ENCODE measurements at places on chromosomes 2 and 18. TPM values are rescaled to one million over a fixed set of nuclear protein-coding genes. Genes with fewer than 3 reads are reported as not detected.
A peak's percentile ranks its signal among the peaks of the same experiment; 100 is the strongest.

The PSMA8 gene
- total RNA-seq: 0.60 TPM

The RNU2-63P gene
- total RNA-seq: 14.6 TPM

The ADD2 gene
- total RNA-seq: 1.3 TPM

The OBSL1 gene
- not detected for total RNA-seq

The GALM gene
- 94.7 TPM for total RNA-seq

The CCL20 gene
- total RNA-seq: 4.7 TPM

The CCDC148 gene
- not detected for total RNA-seq

The CPS1 gene
- total RNA-seq: 0.15 TPM

The TRPM8 gene
- total RNA-seq: not detected

The HOXD11 gene
- not detected for total RNA-seq

The TEX44 gene
- total RNA-seq: not detected

GRCh38 chr2:44934983-44935728 lies 6.3 kb upstream of the SIX3 start:
- DNase-seq: no peak

GRCh38 chr2:166351319-166351718 lies 24.4 kb downstream of the SCN9A start:
- no peak for DNase-seq

DNA sequence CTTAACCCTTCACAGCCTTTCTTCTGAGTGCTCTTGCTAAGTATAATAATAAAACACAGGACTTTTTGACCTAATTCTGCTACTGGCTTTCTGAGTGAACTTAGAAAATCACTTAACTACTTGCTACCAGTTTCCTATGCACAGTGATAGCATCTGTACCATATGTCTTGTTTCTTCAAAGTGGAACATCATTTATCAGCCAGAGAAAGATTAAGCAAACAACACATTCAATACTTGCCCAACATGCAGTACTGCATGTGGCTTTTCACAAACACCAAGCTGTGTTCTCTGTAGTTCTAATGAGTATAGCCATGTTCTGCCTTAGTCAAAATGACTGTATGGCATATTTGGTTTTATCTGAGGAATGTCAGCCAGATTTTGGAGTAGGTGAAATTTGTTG lies 1286.6 kb upstream of the ZEB2 start:
- DNase-seq: no peak

- DNase-seq: no peak
These were observed 191.0 kb downstream of the GRB14 start for GRCh38 chr2:164430166-164430783.

DNA sequence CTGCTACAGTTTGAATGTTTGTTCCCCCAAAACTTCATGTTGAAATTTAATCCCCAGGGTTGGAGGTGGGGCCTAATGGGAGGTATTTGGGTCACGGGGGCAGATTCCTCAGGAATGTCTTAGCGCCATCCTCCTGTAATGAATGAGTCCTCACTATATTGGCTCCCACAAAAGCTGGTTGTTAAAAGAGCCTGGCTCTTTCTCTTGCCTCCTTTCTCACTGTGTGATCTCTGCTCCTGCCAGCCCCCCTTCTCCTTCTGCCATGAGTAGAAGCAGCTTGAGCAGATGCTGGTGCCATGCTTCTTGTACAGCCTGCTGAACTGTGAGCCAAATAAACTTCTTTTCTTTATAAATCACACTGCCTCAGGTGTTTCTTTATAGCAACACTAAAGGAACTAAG lies 721.0 kb upstream of the PKDCC start:
- DNase-seq: no peak

DNA sequence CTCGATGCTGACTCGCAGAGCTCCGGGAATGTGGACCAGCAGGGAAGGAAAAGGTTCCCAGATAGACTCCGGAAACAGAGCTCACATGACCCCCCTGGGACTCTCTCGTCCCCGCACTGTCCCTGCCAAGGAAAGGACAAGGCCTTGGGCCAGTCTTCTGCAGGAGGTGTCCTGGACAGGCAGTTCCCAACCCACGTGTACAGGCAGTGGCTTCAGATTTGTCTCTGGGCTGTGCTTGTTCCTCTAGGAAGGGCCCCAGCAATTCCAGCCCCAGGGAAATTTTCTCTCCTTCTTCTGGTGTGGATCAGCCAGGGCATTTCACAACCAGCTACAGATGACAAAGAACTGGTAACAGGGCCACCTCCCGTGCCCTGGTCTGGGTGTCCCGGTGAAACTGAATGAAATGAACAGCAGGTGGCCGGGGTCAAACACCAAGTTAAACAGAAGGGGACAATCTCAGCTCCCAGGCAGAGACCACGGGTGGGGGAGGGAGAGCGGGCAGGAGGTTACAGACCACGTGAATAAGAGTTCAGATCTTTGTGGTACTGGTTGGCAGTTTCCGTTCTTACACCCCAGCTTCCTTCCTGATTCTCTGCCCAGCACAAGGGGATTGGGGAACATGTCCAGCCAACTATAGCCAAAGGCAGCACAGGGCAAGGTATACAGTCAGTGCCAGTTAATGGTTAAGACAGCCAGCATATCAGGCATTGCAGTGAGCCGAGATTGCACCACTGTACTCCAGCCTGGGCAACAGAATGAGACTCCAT lies 52.2 kb upstream of the CAB39 start:
- DNase-seq: peak; percentile 77

DNA sequence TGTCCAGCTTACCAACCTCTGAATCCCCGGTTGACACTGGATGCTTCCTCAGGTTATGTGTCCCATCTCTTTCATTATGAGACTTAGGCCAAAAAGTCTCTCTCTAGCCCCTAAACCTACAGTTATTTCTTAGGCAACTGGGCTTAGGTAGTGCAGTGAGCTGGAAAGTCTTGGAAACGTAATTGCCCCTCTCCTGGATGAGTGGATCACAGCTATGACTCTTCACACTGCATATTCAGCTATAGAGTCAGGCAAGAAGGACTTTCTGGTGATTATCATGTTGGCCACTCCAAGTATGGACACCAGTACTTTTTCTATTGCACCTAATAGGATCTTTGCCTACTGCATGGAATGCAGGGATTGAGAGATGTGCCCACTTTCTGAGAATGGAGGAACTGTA lies 458.3 kb upstream of the CELF4 start:
- DNase-seq: no peak

GRCh38 chr2:10165861-10166675 lies 43.5 kb downstream of the RRM2 start:
- DNase-seq: no peak

GRCh38 chr2:37898448-37898847 lies 26.6 kb upstream of the RMDN2 start:
- DNase-seq: no peak

GRCh38 chr2:39431592-39432316 lies 5.3 kb downstream of the MAP4K3 start:
- no peak for DNase-seq

DNA sequence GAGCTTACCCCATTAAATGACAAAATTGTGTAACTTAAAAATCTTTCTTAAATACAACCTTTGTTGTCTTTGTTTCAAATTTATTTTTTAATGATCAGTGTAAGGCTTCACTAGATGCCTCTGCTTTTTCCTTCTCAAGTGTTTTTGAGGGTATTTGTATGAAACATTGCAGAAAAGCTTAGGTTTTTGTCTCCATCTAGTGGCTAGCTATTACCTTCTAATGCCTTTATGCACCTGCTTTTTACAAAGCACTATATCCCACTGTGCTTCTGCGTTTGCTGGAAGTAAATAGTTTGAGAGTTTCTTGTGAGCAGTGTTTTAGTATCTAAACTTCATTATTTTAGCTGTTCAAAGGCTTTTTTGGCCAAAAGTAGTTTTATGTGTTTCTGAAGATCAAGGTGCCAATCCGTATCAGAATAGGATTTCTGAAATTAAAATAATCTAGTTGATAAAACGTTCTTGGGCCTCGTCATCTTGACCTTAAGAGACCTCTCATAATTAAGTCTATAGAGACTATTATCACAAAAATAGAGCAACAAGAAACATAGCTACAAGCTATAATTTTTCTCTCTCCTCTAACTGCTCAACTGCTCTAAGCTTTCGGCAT lies 47.0 kb downstream of the IWS1 start:
- no peak for DNase-seq

DNA sequence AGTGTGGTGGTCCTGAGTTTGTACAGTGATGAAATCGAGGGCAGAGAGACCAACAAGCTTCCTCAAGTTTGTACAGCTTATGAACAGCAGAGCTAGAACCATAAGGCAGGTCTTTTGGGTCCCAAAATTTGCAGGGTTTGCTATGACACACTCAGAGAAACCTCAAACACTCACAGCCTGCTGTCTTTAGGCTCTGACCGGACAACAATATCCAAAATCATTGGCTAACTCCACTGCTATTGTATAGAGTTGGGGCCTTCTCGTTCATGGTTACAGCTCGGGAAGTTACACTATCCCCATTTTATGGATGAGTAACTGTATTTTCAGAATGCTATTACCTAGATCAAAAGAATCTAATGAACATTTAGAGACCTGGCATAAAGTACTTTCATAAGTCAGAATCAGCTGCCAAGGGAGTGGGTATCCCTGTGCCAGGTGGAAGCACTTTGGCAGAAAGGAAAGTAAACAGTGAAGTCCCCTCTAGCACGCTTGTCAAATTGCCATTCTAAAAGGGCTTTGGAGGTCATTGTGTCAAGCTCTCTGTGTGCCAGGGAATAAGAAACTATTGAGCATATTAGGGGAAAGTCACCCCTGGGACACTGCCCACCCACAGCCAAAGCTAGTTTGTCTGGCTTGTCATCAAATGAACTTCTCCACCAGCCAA lies 331.8 kb downstream of the ALK start:
- no peak for DNase-seq

DNA sequence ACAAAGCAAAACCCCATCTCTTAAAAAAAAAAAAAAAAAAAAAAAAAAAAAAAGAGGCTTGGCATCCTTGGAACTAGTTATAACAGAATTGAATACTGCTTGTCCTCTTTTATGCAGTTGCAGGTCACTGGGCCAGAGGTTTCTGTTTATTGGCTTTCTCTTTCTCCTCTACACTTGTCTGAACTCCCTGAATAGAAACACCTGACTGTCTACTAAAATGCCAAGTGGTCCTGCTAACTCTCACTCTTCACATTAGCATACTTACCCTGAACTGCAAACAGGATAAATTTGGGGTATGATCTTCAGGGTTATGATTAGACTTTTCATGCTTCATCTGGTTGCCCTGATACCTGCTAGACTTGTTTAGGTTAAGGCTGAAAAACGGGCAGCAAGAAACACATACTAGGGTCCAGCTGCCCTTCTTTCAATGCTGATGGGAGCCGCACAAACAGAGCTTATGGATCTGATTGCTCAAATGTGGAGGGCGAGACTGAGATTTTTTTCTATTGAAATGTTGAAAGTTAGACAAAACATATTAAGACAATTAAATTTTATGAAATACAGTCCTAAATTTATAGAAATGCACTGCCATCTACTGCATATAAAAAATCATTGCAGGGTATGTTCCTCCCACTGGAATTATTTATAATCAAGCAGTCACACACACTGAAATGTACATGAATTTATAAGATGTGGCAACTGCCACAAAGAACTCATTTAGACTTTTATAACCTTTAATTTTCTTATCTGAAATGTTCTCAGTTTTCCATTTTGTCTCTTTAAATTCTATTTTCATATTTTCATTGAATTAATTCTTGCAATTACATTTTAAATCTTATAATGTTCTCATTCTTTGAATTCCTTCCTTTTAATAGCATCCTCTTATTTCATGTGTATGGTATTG lies 40.8 kb downstream of the GTF3C3 start:
- DNase-seq: no peak

GRCh38 chr18:69817335-69817940 lies 130.2 kb downstream of the CD226 start:
- DNase-seq: no peak

- no peak for DNase-seq
These were observed 1.8 kb downstream of the IL18RAP start for GRCh38 chr2:102424754-102425153.

DNA sequence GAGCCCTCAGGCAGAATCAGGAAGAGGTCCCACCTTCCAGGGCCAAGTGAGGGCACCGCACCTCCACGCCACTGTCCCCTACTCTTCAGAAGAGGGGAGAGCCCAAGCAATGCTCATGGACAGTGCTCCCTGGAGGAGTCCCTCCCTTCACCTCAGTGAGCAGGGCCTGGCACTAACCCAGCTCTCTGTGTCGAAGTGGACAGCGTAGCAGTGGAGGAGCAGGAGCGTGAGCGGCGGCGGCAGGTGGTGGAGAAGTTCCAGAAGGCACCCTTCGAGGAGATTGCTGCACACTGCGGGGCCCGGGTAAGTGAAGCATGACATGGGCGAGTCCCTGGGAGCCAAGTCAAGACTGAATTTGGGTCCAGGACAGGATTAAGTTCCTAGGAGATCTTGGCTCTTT lies 16.7 kb downstream of the POMC start:
- no peak for DNase-seq

DNA sequence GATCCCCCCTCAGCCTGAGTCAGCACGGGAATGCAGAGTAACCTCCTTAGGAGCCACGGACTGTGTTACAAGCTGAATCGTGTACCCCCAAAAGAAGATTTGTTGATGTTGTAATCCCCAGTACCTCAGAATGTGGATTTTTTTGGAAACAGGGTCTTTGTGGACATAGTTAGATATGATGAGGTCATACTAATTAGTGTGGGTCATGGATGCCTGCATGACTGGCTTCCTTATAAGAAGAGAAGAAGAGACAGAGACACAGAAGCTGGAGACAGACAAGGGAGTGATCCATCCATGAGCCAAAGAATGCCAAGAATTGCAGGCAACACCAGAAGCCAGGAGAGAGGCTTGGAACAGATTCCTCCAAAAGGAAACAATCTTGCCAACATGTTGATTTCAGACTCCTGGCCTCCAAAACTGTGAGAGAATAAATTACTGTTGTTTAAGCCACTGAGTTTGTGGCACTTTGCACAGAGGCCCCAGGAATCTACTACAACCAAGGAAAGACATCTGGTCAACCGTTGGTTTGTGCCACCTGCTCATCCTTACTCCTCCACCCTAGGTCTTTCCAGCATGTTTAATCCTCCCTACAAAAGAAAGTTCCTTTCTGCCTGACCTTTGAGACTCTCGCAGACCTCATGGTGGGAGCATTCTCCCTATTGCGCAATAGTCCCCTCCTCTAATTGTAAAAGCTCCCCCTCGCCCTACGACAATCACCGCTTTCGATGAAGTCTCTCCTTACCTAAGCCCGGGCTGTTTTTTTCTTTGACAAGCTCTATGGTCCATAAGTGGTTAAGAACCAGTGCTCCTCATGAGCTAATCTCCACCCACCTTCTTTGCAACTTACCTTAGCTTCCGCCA lies 91.6 kb downstream of the DNER start:
- DNase-seq: no peak

DNA sequence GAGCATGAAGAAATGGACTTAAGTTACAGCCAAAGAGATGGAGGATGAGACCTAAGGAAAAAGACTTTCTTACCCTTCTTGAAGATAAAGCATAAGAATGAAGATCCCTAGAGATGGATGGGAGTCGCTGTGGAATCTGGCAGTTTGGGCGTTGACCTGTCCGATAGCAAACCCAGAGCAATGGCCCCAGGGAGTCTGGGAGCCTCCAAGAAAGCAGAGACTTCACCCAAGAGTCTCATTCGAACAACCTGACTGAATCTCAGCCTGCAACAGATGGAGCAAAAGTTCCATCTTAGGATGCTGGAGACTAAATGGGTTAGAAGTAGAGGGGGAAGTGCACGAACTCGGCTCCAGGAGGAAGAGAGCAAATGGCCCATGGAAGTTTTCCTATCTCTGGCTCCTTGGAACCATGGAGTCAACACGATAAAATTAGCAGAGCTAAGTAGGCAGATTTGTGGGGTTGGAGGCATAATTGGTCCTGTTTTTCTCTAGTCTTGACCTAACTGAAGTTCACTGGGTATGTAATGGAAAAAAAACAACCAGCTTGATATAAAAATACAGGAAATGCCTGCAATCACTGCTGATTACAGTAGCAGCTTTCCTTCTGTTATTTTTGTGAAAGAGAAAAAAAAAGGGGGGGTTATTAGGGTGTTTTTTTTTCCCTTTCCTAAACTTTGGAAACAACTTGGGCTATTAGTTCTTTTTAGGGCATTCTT lies 178.4 kb upstream of the EPAS1 start:
- DNase-seq: no peak
